Vagina (tissue), 2 donors: ENCODE measurements at places on chromosomes 5 and 9. TPM values are rescaled to one million over a fixed set of nuclear protein-coding genes. Genes with fewer than 3 reads are reported as not detected.

DNA sequence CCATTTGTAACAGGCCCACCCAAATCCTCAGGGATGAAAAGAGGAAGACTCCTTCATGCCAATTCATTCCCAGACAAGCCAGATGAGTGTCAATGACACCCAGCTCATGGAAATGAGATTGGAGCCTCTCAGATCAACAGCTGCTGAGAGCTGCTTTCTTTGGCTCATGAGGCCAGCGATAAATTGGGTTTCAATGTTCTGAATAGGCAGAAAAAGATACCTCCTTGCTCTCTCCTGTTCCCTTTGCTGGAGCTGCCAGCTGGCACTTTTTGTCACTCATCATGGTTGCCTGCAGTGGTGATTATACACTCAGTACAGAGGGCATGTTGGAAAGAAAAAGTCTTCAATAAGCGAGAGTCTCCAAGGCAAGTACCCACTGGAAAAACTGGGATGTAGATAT lies 47.1 kb downstream of the SH3RF2 start:
- no peaks in the 10 kb centered on the region for H3K4me1 ChIP-seq
- no peaks in the 10 kb centered on the region for H3K36me3 ChIP-seq
- no peak overlapping the region for H3K4me3 ChIP-seq
- no peaks in the 10 kb centered on the region for H3K27me3 ChIP-seq

DNA sequence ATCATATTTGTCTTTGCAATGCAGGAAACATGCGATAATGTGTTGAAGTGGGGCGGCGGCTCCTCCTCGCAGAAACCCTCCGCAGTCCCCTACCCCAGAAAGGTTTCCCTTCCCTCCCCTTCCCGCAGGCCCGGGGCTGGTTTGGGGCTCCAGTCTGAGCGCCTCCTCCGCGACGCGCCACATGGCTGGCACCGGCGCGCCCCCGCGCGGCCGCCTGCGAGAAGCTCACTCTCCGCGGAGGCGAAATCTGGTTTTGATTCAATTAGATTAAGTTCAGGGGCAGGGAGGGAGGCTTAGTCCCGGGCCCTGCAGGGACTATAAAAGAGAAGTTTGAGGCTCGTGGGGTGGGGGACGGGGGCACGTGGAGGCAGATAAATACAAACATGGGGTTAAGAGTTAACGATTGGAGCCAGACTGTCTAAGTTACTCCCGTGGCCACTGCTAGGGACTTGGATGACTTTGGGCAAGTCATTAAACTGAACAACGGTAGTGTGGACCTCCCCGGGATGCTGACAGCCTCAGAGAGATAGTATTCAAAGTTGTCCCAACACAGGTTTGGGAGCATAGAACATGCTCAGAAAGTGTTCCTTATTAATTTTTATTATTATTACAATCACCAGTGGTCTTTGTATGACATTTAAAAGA lies 69.4 kb downstream of the MSX2 start:
- H3K4me3 ChIP-seq: no peak overlapping the region
- no peak overlapping the region for H3K27ac ChIP-seq
- no peaks in the 10 kb centered on the region for H3K36me3 ChIP-seq

- no peak overlapping the region for H3K27ac ChIP-seq
- no peaks in the 10 kb centered on the region for H3K4me1 ChIP-seq
- H3K4me3 ChIP-seq: no peak overlapping the region
- H3K36me3 ChIP-seq: no peaks in the 10 kb centered on the region
- DNase-seq: no peak
These were observed 37.0 kb upstream of the RAB3C start for GRCh38 chr5:58545912-58546311.

GRCh38 chr5:41637869-41638268 lies 127.5 kb upstream of the PLCXD3 start:
- no peak for DNase-seq
- no peak overlapping the region for H3K4me3 ChIP-seq
- H3K4me1 ChIP-seq: no peaks in the 10 kb centered on the region
- H3K36me3 ChIP-seq: no peaks in the 10 kb centered on the region
- no peaks in the 10 kb centered on the region for H3K27me3 ChIP-seq
- H3K27ac ChIP-seq: no peak overlapping the region

DNA sequence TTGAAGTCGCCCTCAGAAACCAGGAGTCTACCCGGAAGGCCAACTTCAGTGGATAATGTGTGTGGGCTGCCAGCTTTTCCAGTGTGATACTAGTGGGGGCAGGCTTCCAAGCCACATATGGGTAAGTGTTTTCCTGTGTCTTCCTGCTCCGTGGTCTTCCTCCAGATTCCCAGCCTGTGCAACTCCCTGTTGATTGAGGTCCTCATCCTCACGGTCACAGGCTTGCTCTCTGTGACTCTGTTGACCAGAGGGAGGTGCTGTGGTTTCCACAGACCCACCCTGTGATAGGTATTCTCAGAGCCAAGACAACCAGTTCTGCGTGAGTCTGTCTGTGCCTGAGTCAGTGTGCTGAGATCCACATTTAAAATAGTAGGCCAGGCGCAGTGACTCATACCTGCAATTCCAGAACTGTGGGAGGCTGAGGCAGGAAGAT lies 388.0 kb upstream of the IRX2 start:
- no peak overlapping the region for H3K27ac ChIP-seq
- no peaks in the 10 kb centered on the region for H3K27me3 ChIP-seq
- DNase-seq: peak; percentile 60
- H3K4me1 ChIP-seq: no peaks in the 10 kb centered on the region
- no peaks in the 10 kb centered on the region for H3K36me3 ChIP-seq
- no peak overlapping the region for H3K4me3 ChIP-seq

GRCh38 chr5:124398460-124398859 lies 348.0 kb downstream of the ZNF608 start:
- H3K4me3 ChIP-seq: no peak overlapping the region
- no peaks in the 10 kb centered on the region for H3K27me3 ChIP-seq
- H3K4me1 ChIP-seq: peaks cover 19% of the 10 kb centered on the region
- H3K27ac ChIP-seq: no peak overlapping the region
- no peaks in the 10 kb centered on the region for H3K36me3 ChIP-seq

- no peak overlapping the region for H3K4me3 ChIP-seq
- no peaks in the 10 kb centered on the region for H3K27me3 ChIP-seq
- H3K36me3 ChIP-seq: no peaks in the 10 kb centered on the region
- peak overlapping the region; percentile 48 for H3K27ac ChIP-seq
- H3K4me1 ChIP-seq: peaks cover 47% of the 10 kb centered on the region
These were observed 37.8 kb upstream of the S1PR3 start for GRCh38 chr9:88953381-88954029.

DNA sequence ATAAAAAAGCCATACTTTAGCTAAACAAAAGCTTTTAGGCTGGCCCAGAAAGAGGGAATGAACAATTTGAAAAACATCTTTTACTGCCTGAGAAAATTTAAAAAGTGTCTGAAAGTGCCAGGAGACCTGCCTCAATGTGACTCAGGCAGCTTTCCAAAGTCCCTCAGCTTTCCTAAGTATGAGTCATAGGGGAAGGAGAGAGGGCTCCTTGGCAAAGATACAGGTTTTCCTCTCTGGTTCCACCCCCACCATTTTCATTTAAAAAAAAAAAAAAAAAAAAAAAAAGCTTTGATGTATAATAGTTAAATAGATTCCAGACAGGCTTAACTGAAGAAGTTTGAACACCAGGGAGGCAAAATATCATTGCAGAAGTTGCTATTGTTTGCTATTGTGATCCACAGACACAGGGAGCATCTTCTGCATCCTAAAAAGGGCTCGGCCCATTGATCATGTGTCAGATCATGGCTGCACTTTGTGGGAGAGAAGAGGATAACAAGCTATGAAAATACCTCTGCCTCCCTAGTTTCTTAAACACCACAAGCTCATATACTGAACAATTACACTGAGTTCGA lies 71.5 kb downstream of the MRPS27 start:
- peak overlapping the region; percentile 69 for H3K27ac ChIP-seq
- peaks cover 59% of the 10 kb centered on the region for H3K4me1 ChIP-seq
- no peaks in the 10 kb centered on the region for H3K27me3 ChIP-seq
- H3K36me3 ChIP-seq: no peaks in the 10 kb centered on the region
- DNase-seq: no peak
- no peak overlapping the region for H3K4me3 ChIP-seq

DNA sequence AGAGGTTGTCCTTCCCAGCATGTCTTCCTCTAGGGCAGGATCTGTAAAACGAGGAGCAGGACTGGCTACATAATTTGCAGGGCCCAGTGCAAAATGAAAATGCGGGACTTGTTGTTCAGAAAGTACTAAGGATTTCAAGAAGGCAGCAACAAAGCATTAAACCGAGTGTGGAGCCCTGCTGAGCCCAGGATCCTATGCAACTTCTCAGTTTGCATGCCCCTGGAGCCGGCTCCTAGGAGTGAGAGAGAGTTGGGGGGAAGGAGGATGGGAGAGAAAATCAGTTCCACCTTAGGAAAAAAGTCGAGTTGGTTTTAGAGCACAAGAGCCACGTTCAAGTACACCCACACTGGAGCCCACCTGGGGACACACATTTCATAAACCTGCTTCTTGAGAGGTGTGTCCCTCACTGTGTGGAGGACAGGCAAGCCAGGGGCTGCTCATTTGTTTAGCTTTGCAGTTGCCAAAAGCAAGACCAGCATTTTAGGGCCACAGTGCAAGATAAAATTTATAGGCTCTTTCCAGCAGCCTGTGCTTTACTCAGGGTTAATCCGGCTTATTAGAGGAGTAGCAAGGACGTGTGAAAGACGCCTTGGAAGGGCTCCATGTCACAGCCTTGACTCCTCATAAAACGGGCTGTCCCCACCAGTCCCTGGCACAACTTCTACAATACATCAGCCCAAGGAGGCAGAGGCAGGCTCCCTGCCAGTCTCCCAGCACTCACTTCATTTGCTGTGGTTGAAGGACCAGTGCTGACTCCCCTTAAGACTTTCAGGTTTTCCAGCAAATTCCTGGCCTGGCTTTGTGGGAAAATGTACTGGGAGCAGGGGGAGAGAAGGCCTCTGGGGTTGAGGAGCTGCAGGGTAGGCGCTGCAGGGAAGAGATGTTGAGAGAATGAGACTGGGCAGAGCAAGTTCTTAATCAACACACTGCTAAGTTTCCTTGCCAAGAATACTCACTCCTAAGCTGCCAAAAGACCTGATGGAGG lies 159.7 kb upstream of the SEMA6A start:
- no peak overlapping the region for H3K4me3 ChIP-seq
- no peak for DNase-seq
- H3K27ac ChIP-seq: no peak overlapping the region
- H3K27me3 ChIP-seq: no peaks in the 10 kb centered on the region
- no peaks in the 10 kb centered on the region for H3K36me3 ChIP-seq
- peaks cover 30% of the 10 kb centered on the region for H3K4me1 ChIP-seq

GRCh38 chr5:178785999-178786398 lies 55.5 kb upstream of the ZNF354A start:
- H3K4me3 ChIP-seq: no peak overlapping the region
- H3K27me3 ChIP-seq: no peaks in the 10 kb centered on the region
- no peaks in the 10 kb centered on the region for H3K36me3 ChIP-seq
- no peak overlapping the region for H3K27ac ChIP-seq

DNA sequence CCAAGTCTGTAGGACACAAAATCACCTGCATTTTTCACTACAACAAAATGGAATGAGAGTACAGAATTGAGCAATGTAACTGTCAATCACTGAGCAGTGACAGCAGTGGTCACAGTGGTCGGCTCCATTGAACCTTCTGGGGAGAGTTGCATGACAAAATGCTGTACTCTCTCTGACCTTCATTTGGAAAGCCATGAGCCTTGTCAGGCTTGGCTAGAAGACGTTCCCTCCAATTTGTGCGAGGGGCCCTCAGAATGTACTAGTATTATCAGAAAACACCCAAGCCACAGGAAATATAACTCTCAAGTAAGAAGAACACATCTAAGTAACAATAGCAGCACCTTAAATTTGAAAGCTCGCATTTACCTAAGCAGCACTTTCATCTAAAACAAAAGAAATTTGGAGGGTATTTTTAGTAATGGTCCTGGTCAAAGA lies 425.6 kb upstream of the MEF2C start:
- no peak overlapping the region for H3K27ac ChIP-seq
- no peaks in the 10 kb centered on the region for H3K36me3 ChIP-seq
- H3K27me3 ChIP-seq: no peaks in the 10 kb centered on the region
- no peak overlapping the region for H3K4me3 ChIP-seq

DNA sequence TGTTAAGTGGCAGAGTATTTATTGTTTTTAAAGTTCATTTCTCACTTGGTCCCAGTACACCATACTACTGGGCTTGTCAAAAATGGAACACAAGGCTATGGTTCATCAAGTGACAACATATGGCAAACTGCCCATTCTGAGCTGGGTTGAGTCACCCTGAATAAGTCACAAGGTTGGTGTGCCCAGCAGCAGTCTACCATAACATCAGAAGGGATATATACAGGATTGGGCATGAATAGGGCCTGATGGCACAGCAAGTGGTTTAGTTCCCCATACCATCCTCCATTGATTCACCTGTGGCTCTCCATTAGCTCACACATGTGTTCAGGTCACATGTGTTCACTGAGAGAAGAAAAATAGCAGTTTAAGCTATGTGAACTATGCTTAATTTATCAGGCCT lies 249.8 kb upstream of the PRDM9 start:
- H3K27ac ChIP-seq: no peak overlapping the region
- H3K4me1 ChIP-seq: no peaks in the 10 kb centered on the region
- no peak overlapping the region for H3K4me3 ChIP-seq
- DNase-seq: no peak

DNA sequence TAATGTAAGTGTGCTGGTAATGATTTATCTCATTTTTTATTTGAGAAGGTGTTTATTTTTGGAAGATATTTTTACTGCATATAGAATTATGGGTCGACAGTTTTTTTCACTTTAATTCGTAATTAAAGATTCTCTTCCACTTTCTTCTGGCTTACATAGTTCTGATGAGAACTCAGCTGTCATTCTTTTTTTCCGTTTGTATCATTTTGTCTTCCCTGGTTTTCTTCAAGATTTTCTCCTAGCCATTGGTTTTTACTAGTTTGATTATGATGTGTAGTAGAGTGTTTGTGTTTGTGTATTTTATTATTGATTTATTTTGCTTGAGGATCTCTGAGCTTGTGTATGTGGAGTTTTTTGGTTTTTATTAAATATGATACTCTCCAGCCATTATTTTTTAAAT lies 21.7 kb downstream of the SLF1 start:
- H3K4me3 ChIP-seq: no peak overlapping the region
- DNase-seq: no peak
- H3K36me3 ChIP-seq: no peaks in the 10 kb centered on the region
- H3K4me1 ChIP-seq: no peaks in the 10 kb centered on the region
- no peak overlapping the region for H3K27ac ChIP-seq

DNA sequence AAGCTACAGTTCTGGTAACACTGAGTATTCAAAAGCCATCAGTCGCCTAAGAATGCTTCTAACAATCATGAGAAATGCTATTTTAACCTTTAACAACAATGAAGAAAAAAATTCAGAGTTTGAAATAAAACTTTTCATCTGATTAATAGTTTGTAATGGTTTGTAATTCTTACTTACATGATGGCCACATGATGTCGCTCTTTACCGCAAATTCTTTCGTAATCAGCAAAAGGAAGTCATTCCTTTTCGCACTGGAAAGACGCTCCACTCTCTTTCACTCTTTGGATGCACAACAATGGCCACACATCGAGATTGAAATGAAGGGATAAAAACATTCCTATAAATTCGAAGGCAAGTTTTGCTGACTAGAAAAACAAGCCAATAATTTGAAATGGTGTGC lies at the start of gene PCDHA7:
Gene PCDHA7, plus strand, starts transcription at position 277 of the 400 bp plus-strand sequence. Its CDS starts 115 bp downstream, at position 392.
- no peaks in the 10 kb centered on the region for H3K36me3 ChIP-seq
- no peak for DNase-seq
- no peaks in the 10 kb centered on the region for H3K27me3 ChIP-seq
- H3K27ac ChIP-seq: no peak within 1 kb of the TSS

Gene SPATA31E1
- total RNA-seq: not detected

Gene LCP2
- total RNA-seq: 25.5 TPM

Gene PLAC8L1
- total RNA-seq: not detected

Gene CBY3
- total RNA-seq: not detected

Gene IFNB1
- total RNA-seq: not detected
